ENCODE measurements at places on chromosomes 11 and 22.

DNA sequence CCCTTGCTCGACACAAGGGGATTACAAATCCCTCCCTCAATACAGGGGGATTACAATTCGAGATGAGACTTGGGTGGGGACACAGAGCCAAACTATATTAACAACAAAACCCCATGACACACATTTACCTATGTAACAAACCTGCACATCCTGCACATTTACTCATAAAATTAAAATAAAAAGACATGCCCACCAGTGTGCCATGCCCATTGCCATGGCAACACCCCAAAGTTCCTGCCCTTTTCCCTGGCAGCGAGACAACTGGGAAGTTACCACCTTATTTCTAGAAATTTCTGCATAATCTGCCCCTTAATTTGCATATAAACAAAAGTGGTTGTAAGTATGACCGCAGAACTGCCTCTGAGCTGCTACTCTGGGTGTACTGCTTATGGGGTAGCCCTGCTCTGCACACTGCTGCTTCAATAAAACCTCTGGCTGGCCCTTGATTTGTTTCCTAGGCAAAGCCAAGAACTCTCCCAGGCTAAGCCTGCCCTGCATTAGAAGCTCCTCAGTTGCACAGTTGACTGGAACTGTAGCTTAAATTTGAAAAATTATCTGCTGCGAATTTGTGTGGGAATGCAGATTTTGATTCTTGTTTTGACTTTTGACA is 8.6 kb upstream of the INCENP start:
- no peak for DNase-seq

DNA sequence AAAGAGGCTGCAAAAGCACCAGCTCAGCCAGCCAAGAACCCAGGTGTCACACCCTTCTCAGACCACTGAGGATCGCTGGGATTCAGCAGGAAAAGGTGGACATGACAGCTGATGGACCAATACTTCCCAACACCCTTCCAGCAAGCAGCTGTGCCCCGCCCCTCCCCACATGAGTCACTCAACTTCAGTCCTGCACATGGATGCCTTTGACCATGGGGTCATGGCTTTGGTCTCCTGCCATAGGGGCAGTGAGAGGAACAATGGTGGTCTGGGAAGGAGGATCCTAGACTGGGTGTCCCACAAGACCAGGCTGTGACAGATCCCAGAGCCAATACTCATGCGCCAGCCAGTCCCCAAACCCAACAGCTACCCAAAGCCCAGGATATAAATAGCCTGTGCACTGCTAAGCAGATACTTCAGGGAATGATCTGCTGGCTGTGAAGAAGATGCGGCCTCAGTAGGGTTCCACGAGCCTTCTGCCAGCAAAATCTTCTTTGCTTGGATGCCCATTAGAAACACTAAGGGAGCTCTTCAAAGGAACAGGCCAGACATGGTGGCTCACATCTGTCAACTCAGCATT is 5.5 kb upstream of the RGL4 start:
- DNase-seq: no peak

GRCh38 chr11:112797648-112798293 is 163.4 kb upstream of the NCAM1 start:
- DNase-seq: no peak

GRCh38 chr11:106242718-106243415 is 165.4 kb downstream of the AASDHPPT start:
- DNase-seq: no peak

DNA sequence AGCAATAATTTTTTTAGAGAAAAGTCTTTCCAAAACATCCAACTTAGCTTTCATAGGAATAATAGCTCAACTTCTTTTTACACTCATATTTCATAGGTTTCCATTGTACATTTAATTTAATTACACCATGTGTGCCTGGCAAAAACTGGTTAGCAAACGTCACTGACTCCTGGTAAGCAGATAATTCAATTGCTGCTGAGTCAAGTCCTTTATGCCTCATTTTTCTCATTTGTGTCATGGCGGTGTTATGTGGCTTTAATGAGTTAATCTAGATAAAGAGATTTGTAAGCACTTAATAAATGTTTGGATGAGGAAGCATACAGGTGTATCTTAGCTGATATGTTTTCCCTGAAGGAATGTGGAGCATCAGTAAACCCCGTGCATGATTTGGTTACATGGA is 41.2 kb upstream of the PAK1 start:
- peak; percentile 81 for DNase-seq

DNA sequence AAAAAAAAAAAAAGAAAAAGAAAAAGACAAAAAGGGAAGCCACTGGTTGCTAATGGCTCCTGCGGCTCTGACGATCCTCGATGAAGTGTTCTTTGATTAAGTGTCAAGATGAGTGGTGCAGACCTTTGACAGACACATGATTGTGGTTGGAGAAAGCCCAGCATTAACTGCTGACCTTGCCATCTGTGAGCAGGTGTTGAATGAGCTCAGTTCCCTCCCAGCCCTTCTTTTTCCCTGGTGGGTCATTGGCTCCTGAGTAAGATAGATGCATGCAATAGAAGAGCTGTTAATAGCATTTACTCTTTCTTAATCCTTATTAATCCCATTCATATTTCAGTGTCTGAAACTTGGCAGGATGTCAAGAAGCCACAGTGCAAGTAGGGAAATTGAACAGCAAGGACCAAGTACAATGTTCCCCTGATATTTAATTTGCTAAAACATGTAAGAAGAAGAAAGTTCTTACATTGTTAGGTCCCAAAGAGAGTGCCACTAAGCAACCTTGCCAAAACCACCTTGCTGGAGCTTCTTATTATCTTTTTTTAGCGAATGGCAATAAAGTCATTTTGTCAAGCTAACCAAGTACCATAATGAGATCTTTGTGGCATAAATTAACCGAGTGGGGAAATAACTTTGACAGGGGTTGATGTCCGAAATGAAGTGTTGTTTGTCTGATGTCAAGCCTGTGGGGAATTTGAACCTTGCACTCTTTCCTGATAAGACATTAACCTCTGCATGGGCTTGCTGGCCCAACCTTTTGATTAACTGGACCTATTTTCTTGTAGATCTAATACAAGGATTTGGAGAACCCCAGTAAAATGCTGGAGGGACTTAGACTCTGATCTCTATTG is 113.7 kb downstream of the PTPRJ start:
- DNase-seq: no peak

DNA sequence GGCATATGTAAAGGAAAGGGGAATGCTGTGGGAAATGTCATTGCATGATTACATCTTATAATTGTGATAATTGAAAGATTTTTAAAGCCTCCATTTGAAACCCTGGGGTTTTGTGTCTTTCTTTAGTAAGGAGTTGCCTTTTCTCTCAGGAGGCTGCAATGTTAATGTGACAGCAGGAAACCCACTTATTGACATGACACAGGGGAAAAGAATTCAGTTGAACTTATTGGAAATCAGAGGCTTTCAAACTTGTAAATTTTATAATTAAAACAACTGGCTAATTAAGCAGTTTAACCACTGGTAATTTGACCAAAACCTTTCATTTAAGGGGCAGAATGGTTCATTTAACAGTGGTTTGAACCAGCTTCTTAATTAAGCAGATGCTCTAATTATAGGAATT is 31.2 kb downstream of the MRPL48 start:
- DNase-seq: no peak

DNA sequence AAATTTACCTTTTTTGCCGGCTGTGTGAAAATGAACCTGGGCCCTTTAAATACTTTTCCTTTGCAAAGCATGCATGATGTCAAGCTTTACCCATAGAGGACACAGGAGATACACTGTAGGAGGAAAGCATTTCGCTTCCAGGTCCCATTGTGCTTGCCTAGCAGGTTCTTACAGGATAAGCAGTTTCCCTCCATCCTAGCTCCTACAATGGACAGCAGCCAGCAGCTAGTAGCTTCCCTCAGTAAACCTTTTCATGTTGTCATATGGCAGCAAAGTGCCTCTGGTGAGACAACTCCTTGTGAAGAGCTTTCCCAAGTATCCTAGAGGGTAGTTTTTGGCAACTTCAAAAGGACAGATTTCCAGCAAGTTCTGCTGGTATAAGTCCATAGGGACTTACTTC is 78.4 kb downstream of the RBFOX2 start:
- no peak for DNase-seq

DNA sequence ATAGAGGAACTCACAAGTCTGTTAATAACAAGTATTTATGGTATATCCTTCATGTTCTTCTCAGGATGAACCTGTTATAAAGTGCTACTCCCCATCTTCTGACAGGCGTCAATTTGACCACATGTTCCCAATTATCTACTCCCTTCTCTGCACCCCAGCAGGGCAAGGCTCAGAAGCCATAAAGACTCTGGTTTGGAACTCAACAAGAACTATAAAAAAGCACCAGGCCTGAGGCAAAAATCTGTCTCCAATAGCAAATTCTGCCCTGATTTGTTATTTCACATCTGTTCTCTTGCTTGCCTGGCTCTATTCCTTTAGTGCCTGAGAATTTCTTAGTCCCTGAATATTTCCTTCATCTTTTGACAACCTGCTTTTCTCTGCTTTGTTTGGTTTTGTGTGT is 618.2 kb upstream of the KIRREL3 start:
- DNase-seq: no peak

GRCh38 chr11:114152162-114152561 is 92.7 kb downstream of the ZBTB16 start:
- DNase-seq: no peak

DNA sequence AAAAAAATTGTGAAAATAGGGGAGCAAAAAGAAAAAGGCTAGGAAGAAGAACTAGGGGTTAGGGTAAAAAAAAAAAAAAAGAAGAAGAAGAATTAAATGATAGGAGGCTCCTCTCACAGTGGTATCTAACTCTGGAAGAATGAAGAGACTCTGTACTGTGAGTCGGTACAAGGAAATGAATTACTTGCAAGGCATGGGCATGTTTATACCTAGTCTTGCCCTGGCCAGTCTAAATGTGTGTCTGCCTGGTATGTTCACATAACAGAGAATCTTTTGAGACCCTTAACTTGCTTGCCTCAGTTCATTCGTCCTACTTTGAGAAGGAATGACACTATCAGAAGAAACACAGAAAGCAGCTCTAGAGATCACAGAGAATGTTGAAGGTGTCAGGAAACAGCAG is 159.6 kb downstream of the SWAP70 start:
- DNase-seq: no peak

DNA sequence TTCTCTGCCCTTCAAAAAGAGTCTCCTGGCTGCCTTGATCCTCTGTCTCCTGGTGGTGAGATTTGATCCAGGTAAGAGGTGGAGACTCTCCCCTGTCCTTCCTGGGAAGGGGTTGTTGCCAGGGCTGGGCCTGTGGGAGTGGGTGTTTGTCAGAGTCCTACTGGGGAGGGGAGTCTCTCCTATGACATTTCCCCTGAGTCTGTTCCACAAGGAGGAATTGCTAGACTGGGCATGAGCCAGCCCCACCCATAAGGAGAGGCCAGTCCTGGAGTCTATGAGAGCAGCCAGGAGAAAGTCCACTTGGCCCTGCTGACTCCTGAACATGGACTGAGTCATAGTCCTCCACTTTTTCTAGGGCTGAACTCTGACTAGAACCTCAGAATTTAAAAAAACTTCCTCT is 7.4 kb downstream of the PEX26 start:
- no peak for DNase-seq

DNA sequence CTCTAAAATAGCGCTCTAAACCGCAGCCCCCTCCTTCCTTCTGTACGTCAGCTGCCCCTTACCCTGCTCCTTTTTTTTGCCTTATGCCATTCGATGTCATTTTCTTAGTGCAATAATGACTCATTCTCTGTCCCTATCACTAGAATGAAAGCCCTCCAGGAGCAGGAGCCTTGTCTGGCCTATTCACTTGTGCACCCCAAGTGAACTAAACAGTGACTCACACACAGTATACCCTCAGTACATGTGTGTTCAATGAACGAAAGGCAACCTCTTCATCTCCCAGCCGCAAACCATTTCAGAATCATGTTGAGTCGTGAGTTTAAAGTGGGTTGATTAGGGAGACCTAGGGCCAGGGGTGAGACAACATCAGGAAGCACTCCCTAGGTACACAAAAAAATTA is 50.7 kb upstream of the SPATA19 start:
- DNase-seq: no peak

GRCh38 chr11:22339611-22340010 is 1.4 kb downstream of the SLC17A6 start:
- DNase-seq: no peak

GRCh38 chr11:133162227-133162626 is 370.1 kb downstream of the OPCML start:
- no peak for DNase-seq

DNA sequence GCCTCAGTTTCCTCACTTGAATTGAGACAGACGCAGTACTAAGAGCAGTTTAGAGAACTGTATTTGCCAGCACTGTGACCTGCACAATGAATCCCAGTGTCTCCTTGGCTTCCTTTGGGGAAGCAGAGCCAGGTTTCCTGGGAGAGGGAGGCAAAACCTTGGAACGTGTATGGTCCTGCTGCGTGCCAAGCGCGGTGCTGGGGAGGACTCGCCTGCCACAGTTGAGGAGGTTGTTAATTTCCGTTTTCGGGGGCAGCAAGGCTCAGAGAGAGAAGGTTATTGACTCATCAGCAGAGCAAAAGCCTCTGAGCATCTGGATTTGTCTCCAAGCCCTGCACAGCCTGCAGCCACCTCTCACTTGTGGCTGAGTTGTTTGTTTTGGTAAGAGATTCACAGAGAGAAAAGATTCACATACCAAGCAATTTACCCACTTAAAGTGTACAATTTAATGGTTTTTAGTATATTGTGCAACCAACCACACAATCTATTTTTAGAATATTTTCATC is 10.8 kb downstream of the SYT12 start:
- DNase-seq: no peak

DNA sequence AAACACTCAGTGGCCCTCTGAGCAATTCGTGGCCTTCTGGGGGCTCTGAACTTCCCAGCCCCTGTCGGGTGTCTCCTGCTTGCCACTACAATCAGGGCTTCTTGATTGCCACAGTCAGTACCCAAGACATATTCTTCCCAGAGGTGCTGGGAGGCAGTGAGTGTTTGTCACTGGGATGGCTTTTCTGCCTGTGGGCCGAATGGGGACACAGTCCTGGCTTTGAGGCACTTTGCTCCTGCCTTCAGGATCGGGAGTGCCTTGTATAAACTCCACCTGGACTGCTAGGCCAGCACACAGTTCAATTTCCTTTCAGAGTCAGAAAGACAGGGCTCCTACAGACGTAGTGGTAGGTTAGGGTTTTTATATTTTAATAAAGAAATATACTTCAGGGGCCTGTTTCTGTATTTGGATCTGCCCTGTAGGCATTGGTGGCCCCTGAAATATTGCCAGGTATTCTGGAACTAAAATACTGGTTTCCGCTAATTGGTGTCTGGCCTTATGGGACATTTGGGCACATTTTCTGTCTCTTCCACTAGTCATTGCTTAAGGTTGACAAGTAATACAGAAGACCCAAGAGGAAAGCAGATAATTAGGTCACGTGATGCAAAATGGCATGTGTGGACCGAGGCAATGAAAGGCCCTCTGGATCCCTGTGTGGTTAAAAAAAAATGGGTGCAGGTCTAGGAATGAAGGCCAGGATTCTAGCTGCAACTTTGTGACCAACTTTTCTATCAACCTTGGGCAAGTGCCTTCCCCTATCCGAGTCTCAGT is 98.4 kb upstream of the NARS2 start:
- no peak for DNase-seq

GRCh38 chr11:57885298-57886050 is 123.9 kb downstream of the CTNND1 start:
- DNase-seq: no peak
